ENCODE measurements at places on chromosomes 3 and 15. TPM values are rescaled to one million over a fixed set of nuclear protein-coding genes. Genes with fewer than 3 reads are reported as not detected.

DNA sequence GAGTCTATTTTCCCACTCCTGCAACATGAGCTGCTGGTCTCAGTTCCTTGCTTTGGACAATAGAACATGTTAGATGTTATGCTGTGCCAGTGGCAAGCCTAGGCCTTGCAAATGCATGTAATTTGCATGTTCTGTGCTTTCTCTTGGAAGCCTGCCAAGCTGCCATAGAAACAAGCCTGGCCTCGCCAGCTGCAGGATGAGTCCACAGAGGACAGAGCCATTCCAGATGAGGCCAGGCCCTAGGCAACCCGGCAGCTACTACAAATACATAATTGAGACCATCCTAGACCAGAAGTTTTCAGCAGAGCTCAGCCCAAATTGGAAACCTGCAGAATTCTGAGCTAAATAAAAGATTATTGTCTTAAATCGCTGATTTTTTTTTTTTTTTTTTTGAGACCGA, 39.6 kb downstream of the TRIM69 start:
- DNase-seq: peak; percentile 64

- DNase-seq: peak; percentile 22
Measured at GRCh38 chr3:145951441-145951840, 209.5 kb downstream of the PLOD2 start.

GRCh38 chr3:127964053-127964452, 49.0 kb downstream of the KBTBD12 start:
- no peak for DNase-seq

GRCh38 chr15:40090774-40091455, 17.8 kb downstream of the BMF start:
- no peak for DNase-seq

GRCh38 chr15:52796228-52796521, 6.0 kb upstream of the ONECUT1 start:
- no peak for DNase-seq

- DNase-seq: no peak
Measured at GRCh38 chr15:58999694-59000093, 12.2 kb downstream of the RNF111 start.

DNA sequence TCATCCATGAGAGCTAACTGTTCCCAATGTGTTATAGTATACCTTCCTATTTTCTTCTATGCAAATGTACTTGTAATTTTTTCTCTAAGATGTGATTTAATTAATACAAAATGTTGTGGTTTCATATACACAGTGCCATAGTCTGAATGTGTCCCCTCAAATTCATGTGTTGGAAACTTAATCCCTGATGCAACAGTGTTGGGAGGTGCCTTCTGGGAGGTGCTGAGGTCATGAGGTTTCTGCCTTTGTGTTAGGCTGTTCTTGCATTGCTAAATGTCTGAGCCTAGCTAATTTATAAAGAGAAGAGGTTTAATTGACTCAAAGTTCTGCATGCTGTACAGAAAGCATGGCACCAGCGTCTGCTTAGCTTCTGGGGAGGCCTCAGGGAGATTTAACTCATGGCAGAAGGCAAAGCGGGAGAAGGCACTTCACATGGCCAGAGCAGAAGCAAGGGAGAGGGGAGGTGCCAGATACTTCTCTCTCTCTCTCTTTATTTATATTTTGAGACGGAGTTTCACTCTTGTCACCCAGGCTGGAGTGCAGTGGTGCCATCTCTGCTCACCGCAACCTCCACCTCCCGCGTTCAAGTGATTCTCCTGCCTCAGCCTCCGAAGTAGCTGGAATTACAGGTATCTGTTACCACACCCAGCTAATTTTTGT, 34.7 kb upstream of the BNIP2 start:
- no peak for DNase-seq

DNA sequence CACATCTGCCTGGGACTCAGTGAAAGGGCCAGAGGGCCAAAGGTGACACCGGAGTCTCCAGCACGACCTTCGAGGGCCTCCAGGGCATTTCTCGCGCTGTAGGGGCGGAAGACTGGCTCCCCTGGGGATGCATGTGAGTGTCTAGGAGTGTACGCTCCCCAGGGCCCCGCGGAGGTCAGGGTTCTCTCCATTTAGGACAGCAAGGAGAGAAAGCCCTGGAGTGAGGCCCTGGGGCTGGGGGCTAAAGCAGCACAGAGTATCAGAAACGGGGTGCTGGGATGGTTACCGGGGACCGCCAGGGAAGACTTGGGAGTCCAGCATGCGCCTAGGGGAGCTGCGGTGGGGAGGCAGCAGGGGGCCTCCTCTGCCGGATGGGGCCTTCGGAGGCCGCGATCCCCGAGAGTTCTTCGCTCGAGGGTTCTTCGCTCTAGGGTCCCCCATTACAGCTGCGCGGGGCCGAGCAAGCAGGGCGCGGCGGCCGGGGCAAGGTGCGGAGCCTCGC, 595 bp upstream of the APBA2 start:
- no peak for DNase-seq

DNA sequence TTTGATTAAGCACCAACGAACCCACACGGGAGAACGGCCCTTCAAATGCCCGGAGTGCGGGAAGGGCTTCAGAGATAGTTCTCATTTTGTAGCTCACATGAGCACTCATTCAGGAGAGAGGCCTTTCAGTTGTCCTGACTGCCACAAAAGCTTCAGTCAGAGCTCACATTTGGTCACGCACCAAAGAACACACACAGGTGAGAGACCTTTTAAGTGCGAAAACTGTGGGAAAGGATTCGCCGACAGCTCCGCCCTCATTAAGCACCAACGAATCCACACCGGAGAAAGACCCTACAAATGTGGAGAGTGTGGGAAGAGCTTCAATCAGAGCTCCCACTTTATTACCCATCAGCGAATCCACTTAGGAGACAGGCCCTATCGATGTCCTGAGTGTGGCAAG, 8.7 kb downstream of the ZNF774 start:
- DNase-seq: no peak

DNA sequence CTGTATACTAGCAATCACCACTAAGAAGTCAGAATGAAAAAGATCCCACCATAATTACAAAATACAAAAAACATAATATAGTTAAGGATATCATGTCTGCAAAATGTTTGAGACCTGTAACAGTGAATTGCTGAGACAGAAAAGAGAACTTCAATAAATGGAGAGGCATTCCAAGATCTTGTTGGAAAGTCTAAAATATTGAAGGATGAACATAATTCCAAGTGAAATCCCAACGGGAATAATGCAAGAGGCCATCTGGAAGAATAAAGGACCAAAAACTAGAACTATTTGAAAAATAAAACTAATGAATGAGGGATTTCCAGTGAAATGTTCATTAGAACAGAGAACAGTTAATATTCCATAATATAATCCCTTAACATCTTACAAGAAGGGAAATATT, 110.9 kb downstream of the COL6A6 start:
- peak; percentile 76 for DNase-seq

GRCh38 chr15:34271493-34271892, 46.7 kb downstream of the EMC4 start:
- no peak for DNase-seq

GRCh38 chr3:57029924-57030323, 30.5 kb upstream of the SPATA12 start:
- DNase-seq: no peak

DNA sequence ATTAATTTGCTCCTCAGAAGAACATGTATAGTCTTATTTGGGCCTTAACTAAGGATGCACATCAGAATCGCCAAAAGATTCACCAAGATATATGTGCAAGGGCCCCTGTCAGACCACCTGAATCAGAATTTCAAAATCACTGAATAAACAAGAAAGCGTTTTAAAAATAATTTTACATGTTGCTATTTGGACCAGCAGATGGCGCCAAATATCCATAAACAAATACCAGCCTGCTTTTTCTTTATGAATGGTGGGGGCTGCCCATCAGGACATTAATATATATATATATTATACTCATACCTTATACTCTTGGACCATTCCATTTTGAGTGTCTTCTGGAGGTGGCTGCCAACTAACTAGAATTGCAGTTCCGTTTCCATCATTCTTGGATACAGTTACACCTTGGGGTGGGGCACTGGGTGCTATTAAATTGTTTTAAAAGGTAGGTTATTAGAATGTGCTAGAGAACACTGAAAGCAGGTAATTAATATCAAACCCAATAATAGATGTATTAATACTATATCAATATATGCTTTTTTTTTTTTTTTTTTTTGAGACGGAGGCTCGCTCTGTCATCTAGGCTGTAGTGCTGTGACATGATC, 1108.3 kb downstream of the ROBO1 start:
- peak; percentile 44 for DNase-seq

DNA sequence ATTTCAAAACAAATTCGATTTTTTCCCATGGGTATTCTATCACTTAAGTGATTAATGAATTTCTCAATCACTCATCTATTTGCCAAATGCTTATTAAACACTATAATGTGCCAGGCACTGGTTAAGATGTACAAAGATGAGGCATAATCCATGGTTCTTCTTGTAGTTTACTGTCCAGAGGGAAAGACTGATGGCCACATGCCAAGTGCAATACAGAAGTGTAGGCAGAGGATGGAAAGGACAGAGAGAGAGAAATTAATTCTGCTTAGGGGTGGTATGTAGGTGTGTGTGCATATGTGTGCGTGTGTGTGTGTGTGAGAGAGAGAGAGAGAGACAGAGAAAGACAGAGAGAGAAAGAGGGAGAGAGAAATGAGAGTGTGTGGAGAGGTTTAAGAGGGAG, 120.8 kb upstream of the CCNL1 start:
- DNase-seq: no peak

Gene RLBP1
- polyA plus RNA-seq: 0.24 TPM

Gene ANKRD34C
- not detected for polyA plus RNA-seq

Gene MORC1
- not detected for polyA plus RNA-seq

Gene SH2D7
- polyA plus RNA-seq: 0.10 TPM

Gene FANCD2OS
- polyA plus RNA-seq: not detected

Gene CD276
- polyA plus RNA-seq: 122 TPM

All from muscle of back (tissue), 13 donors.